ENCODE measurements at places on chromosomes 3 and 15. TPM values are rescaled to one million over a fixed set of nuclear protein-coding genes. Genes with fewer than 3 reads are reported as not detected.

GRCh38 chr3:175015056-175015635, 156.0 kb downstream of the NAALADL2 start:
- H3K27me3 ChIP-seq: no peaks in the 10 kb centered on the region
- no peaks in the 10 kb centered on the region for H3K4me1 ChIP-seq
- no peak overlapping the region for H3K4me3 ChIP-seq

Gene LRTM1
- total RNA-seq: not detected

Gene CLRN1
- total RNA-seq: not detected

DNA sequence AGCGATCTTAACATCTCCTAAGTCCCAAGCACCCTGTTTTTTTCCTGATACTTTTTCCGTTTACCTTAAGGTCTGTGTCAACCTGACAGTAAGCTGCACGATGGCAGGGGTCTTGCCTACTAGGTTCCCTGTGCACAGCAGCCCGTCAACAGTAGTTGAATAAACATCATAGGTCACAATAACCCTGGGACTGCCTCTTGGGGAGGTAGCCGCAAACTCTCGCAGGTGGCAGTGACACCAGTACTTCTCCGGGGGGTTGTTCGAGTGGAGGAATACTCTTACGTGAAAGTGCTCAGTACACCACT, 365 bp upstream of the PDCD6IP start:
- H3K27me3 ChIP-seq: no peaks in the 10 kb centered on the region
- H3K27ac ChIP-seq: peak overlapping the region; percentile 98

Gene DPPA2
- total RNA-seq: not detected

Gene NR1D2
- total RNA-seq: 41.9 TPM

DNA sequence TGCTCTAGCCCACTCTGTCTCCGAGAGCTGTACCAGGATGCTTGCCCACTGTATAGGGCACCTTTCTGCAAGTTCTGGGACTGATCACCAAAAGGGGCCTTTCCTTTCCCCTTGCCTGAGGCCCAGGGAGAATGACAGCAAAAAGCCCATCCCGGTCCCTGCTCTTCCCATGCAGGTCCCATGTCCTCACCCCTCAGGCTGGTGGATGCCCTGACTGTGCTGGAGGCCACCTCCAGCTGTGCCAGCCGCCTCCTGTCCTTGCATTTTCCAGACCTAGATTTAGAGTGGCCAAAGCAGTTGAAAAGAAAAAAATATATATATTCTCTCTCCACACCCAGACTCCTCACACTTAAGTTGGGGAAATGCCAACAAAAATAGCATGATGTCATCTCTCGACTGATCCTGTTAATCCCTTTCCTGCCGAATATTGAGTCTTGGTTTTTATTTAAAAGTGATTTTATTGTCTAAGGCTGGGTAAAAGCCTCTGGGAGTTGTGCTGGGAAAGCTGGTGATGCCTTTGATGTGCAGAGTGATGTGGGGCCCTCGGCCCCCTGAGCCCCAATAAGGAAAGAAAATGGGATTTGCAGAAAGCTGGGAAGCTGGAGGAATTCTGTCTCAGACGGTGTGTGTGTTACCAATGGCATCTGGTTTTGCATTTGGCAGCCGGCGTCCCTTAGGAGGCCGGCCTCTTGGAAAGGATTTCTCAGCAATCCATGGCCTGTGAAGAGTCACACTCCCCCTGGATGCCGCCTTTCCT, 29.3 kb upstream of the TPM1 start:
- no peaks in the 10 kb centered on the region for H3K27me3 ChIP-seq
- no peaks in the 10 kb centered on the region for H3K4me1 ChIP-seq
- H3K27ac ChIP-seq: no peak overlapping the region
- no peak for DNase-seq

Measured in colonic mucosa (tissue), 4 donors.